ENCODE measurements at places on chromosomes 1 and 21.

DNA sequence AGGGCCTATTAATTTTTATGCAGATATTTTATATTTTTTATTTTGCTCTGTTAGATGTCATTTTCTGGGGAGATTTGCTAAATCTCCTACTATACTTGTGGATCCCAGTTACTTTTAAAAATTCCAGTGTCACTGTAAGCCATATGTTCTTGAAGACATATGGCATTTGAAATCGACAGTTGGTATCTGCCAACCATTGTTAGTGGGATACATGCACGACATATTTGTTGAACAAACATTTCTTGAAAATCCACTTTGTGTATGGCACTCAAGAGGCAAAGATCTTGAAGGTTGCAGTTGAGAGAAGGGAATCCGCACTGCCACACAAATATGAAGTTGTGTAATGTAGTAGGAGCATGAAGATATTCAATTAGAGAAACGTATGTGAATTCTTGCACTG is 287.7 kb downstream of the HHAT start:
- no peak for DNase-seq

DNA sequence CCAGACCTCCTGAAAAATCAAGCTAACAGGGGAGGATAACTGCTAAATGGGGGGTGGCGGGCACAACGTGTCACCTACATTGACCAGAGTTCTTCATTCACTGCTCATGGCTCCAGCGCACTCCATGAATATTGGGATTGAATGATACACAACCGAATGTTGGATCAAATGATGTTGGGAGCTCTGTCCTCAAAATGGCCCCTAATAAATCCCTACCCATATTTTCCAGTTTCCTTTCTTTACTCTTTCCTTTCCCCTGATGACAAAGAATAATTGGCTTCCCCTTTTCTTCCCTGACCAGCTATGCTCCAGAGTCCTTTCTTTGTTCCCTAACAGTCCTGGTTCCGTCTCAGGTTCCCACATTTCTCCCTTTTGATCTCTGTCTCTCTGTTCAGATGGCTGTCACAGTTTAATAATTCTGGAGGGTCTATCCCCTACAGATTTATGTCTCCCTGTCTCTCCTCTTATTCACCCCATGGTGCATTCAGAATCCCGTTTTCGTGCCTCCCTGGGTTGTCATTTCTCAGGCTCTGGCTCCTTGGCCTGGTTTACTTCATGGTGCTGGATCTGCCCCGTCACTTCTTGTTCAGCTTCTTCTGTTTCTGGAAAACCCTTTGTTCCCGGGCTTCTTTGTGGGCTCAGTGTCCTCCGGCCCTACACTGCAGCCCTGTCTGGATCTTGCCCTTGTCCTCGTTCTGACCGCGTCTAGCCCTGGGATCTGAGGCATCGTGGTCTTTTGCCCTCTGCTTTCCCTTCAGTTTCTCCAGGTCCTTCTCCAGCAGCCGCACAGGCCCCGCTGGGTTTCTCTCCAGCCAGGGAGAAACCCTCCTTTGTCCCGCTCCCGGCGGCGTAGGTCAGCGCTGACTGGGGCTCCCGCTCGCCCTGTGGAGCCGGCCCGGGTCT is 78.3 kb downstream of the NDUFS5 start:
- DNase-seq, result no peak

DNA sequence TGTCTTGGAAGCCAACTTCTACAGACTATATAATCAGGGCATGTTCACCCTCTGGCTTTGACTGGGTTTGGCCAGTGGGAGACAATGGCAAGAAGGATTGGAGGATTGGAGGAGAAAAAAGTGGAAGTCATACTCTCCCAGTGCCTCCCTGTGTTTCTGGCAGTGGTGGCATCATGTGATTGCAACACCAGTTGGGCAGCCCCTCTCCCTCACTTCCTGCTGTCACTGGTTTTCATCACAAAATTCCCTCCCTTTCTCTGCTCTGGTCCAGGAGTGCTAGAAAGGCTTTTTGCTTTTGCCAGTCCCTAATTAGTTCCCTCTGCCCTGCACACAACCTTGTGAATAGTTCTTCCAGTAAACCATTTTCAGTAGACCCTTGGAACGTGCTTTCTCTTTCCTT is 3.7 kb upstream of the QSOX1 start:
- no peak for DNase-seq

- DNase-seq, result no peak
Measured at GRCh38 chr21:38297871-38298270, 41.1 kb downstream of the KCNJ15 start.

DNA sequence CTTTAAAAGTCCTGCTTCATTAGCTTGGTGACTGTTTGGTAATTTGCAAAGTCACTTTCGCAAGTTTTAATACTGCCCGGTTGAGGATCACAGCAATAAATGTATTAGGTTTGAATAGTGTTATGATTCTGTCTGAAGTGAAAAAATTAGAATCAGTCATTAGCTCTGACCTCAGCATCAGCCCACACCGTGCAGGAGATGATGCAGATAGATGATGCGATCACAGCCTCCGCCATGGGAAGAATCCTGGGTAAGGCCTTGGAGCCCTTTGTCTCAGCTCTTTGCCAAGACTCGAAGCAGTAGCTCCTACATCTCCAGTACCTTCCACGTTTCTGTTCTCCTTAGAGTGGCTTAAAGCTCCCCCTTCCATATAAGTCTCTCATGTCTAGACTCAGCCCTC is 366.7 kb downstream of the CAMTA1 start:
- DNase-seq, result no peak

- DNase-seq, result no peak
Measured at GRCh38 chr1:15712168-15712567, 23.9 kb upstream of the SLC25A34 start.

DNA sequence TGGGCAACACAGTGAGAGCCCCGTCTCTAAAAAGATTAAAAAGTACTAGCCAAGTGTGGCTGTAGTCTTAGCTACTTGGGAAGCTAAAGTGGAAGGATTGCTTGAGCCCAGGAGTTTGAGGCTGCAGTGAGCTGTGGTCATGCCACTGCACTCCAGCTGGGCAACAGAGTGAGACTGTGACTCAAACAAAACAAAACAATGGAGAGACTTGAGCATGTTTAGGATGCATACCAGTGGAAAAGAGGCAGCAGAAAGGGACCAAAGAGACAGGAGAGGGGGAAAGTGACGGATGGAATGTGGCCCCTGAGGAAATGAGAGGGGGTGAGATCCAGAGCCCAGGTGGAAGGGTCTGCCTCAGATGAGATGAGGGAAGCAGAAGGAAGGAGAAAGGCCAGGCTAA is 358.9 kb downstream of the RPS6KC1 start:
- no peak for DNase-seq

DNA sequence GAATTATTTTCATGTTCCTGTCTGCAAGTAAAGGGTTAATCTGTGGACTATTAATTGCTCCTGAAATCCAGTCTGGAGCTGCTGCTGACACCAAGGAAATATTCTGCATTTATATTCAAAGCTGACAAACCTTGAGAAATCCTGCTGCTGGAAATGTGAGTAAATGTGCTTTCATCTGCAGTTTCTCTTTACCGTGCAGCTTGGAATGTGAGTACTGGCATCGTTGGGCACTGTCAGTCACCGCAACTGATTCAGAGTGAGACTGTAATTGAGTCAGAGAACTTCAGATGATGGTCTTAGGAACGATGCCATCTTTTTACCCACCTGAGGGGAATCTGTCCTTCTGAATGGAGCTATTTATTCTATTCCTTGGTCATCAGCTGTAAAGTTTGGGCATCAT is 420.6 kb downstream of the SIPA1L2 start:
- DNase-seq, result no peak

GRCh38 chr1:51265618-51266017 is 29.5 kb downstream of the RNF11 start:
- no peak for DNase-seq

DNA sequence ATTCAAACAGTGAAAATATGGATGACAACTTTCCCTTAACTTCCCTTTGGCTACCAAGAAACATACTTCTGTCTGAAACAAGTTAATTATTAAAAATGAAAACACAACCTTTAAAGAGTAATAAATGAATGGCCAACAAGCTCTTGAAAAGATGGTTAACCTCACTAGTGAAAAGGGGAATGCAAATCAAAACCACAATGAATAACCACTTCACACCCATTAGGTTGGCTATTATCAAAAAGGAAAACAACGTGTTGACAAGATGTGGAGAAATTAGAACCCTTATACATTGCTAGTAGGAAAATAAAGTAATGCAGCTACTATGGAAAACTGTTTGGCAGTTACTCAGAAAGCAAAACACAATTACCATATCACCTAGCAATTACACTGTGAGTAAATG is 14.1 kb downstream of the COP1 start:
- DNase-seq, result no peak

- no peak for DNase-seq
Measured at GRCh38 chr1:6785318-6785727, at the start of gene CAMTA1. TSS of gene CAMTA1 (plus strand) at chr1:6785454. CDS start at chr1:6785531, 77 bp downstream.

GRCh38 chr1:243883551-243883950 is 33.5 kb upstream of the AKT3 start:
- no peak for DNase-seq

- DNase-seq, result no peak
Measured at GRCh38 chr1:32725615-32725982, 23.0 kb upstream of the SYNC start.
